Colonic mucosa (tissue), 4 donors: ENCODE measurements at places on chromosomes 1 and 21.

GRCh38 chr1:58780411-58780810 is 3.4 kb downstream of the JUN start:
- no peak for DNase-seq

DNA sequence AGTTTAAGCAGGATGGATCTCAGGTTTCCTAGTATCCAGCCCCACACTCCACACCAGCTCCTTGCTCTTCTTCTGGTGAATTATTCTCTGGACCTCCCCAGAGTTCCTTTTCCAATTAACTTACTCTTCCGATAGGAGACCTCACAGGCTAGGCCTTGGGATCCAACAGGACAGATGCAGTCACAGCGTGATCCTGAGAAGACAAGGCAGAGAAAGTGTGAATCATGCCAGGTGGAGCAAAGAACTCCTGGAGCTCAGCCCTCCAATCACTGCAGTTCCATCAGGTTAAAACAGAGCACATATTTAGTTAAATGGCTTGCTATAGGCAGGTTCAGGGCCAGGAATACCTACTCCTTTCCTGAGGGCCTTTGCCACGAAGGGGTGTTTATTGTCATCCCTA is 34.1 kb downstream of the C8B start:
- DNase-seq = no peak

- DNase-seq = no peak
Measured at GRCh38 chr1:200043336-200043668, 15.8 kb downstream of the NR5A2 start.

- no peak for DNase-seq
Measured at GRCh38 chr1:161954466-161954865, 69.2 kb downstream of the OLFML2B start.

GRCh38 chr1:33374336-33375105 is 53.6 kb upstream of the A3GALT2 start:
- DNase-seq = no peak

DNA sequence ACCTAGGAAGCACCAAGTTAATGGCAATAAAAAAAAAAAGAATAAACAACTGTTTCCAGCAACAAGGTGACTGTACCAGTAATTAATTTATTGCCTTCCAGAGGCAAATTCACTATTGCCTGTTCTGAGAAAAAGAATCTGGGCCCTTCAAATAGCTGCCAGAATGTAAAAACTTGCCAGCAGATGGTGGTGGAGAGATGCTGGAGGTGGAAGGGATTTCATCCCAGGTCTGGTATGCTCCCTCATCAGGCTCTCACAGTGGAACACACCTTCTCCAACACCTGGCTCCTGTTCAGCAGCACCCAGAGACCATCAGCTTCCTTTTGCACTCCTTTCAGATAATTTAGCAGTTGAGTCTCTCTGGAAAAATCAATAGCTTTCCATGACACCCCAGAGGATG is 792.9 kb upstream of the ADAMTS5 start:
- no peak for DNase-seq

GRCh38 chr1:240044620-240045019 is 47.1 kb upstream of the FMN2 start:
- DNase-seq = no peak

DNA sequence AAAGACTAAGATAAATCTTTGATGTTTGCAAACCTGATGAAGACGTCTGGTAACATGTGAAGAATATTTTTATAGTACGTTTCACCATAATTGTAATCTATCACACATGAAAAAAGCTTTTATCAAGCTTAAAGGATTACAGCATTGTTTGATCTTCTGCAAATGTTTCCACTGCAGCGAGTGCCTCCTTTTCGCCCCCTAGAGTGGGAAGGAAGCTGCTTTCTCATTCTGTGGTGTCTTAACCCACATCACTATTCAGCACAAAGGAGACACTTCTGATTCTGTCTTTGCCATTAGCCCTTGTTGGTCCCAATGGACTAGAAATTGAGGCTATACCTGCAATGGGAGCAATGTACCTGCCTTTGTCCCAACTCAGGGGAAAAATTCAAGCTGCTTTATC is 46.0 kb upstream of the IL12RB2 start:
- DNase-seq = no peak

- DNase-seq = no peak
Measured at GRCh38 chr1:31987135-31987619, 26.5 kb upstream of the KHDRBS1 start.

- peak; percentile 68 for DNase-seq
Measured at GRCh38 chr1:112803906-112804762, 89.0 kb upstream of the PPM1J start.

GRCh38 chr1:161988413-161988812 is 35.3 kb downstream of the OLFML2B start:
- no peak for DNase-seq

- no peak for DNase-seq
Measured at GRCh38 chr1:200658037-200658818, 11.5 kb downstream of the DDX59 start.

- no peak for DNase-seq
Measured at GRCh38 chr21:33314111-33314510, 10.7 kb upstream of the IFNAR1 start.

- DNase-seq = no peak
Measured at GRCh38 chr1:153742411-153743142, 14.7 kb downstream of the INTS3 start.

DNA sequence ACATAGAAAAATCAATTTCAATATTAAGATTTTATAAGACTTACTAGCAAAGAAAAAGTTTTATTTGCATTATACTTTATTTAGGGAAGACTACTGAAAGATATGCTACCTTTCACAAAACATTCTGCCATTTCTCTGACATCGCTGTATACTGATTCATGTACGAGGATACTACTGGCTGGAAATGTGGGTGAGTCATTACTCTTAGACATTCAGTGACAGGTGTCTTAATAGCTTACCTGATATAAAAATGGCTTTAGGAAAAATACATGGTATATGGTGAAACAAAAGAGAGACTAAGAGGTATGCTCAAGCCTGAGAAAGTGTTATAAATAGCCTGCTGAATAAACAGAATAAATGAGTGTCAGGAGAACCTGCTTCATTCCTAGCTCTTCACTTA is 73.0 kb upstream of the EXO1 start:
- no peak for DNase-seq

- no peak for DNase-seq
Measured at GRCh38 chr1:241706257-241706656, 54.2 kb downstream of the WDR64 start.

GRCh38 chr1:206933333-206933945 is 11.7 kb upstream of the FCMR start:
- DNase-seq = no peak
